ENCODE measurements at places on chromosomes 5 and 9. TPM values are rescaled to one million over a fixed set of nuclear protein-coding genes. Genes with fewer than 3 reads are reported as not detected.
A peak's percentile ranks its signal among the peaks of the same experiment; 100 is the strongest.

MED27 gene
- 28.4 TPM for total RNA-seq

DNA sequence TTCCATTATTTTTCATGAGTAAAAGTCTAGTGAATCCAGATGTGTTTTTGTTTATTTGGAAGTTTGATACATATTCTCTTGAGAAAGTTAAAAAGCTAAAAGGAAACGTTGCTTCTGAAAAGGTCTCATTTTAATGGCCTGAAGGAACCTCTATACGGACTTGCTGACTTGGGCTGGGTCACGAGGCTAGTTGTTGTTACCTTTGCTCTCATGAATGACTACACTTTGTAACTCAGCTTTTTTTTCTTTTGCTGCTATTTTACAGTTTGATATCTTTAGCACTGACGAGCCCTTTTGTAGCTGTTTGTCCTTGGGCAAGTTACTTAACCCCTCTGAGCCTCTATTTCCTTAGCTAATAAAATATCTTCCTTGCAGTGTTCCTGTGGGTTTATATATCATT is 211.5 kb downstream of the PCSK5 start:
- no peak for DNase-seq
- H3K27me3 ChIP-seq, result no peaks in the 10 kb centered on the region
- no peaks in the 10 kb centered on the region for H3K36me3 ChIP-seq
- no peak overlapping the region for H3K4me3 ChIP-seq

GRCh38 chr9:122332083-122332482 is 38.7 kb upstream of the PTGS1 start:
- no peaks in the 10 kb centered on the region for H3K36me3 ChIP-seq
- no peak for DNase-seq
- no peaks in the 10 kb centered on the region for H3K27me3 ChIP-seq
- no peaks in the 10 kb centered on the region for H3K4me1 ChIP-seq
- no peak overlapping the region for H3K27ac ChIP-seq
- no peak overlapping the region for H3K4me3 ChIP-seq

DNA sequence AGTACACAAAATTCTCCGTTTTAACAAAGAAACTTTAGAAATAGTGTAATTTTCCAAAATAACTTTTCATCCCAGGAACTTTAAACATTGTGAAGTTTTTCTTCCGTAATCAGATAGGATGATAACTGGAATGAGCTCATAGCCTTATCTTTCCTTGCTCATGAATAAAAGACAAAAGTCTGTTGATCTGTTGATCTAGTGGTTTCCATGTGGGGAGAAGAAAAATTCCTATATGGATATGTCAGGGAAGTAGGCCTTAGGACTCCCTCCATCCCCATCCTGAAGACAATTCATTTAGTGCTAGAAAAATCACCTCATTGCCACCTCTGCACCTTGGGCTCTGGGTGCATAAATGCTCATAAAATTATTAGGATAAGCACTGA is 266.6 kb downstream of the SMARCA2 start:
- peak overlapping the region; percentile 49 for H3K27ac ChIP-seq
- H3K4me1 ChIP-seq, result peaks cover 18% of the 10 kb centered on the region
- no peaks in the 10 kb centered on the region for H3K27me3 ChIP-seq
- H3K4me3 ChIP-seq, result no peak overlapping the region
- no peak for DNase-seq

All from PC-9 (cell line).